ENCODE measurements at places on chromosomes 16 and 17. TPM values are rescaled to one million over a fixed set of nuclear protein-coding genes. Genes with fewer than 3 reads are reported as not detected.
A peak's percentile ranks its signal among the peaks of the same experiment; 100 is the strongest.

- peak; percentile 35 for DNase-seq
Observed at GRCh38 chr17:60386147-60387058, 5.5 kb downstream of the USP32 start.

DNA sequence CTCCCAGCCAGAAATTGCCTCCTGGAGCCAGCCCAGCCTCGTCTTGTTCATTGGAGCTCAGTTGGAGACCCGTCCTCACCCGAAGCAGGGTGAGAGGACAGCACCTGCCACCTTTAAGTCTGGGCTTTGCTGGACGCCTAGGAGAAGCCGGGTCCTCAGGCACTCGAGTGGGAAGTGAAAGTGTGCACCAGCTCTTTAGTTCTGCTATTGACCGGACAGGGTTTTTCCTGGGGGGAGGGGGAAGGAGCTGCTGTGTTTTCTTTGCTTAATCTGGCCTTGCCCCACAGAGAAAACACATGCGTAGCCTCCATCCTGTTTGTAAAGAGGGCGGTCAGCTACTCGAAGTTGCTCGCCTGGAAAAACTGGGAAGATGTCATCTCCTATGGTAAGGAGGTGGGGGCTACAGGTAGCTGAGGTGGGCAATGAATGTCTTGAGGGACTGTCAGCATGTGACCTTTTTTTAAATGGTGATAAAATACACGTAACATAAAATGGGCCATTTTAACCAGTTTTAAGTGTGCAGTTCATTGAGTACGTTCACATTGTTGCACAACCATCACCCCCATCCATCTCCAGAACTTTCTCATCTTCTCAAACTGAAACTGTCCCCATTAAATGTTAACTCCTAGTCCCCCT lies 34.4 kb downstream of the CMIP start:
- DNase-seq = no peak

DNA sequence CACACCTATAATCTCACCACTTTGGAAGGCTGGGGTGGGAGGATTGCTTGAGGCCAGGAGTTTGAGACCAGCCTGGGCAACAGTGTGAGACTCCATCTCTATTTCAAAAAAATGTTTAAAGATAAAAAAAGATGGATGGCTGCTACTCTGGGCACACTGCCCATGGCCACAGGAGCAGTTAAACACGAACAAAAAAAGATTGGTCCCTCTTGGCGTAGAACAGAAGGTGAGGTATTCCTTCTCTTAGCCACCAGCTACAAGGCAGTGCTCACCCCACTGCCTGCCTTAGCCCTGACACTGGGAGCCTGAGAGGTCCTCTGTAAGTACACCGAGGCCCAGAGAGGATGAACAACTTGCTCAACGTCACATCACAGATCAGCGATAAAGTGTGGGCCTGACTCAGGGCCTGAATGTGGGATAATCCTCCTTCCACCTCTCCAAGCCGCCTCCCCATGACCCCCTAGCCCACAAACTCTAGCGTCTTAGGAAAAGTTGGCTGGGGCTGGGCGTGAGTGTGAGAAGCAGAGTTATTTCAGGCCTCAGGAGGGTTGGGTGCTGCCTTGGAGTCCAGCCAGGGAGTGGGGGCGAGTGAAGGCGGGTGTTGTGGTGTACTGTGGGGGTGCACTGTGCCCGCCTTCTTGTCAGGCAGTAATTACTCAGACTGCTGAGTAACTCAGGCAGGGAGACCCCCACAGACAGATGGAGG lies 2.3 kb upstream of the DPH1 start:
- DNase-seq = no peak

The LGALS9B gene
- not detected for polyA plus RNA-seq

The CPHXL2 gene
- polyA plus RNA-seq = not detected

- no peak for DNase-seq
Observed at GRCh38 chr17:6138761-6139446, 68.7 kb downstream of the WSCD1 start.

DNA sequence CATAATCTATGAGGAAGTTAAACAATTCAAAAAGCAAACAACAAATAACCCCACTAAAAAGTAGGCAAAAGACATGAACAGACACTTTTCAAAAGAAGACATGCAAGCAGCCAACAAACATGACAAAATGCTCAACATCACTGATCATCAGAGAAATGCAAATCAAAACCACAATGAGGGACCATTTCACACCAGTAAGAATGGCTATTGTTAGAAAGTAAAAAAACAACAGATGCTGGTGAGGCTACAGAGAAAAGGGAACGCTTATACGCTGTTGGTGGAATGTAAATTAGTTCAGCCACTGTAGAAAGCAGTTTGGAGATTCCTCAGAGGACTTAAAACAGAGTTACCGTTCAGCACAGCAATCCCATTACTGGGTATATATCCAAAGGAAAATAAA lies 24.4 kb downstream of the TNFRSF13B start:
- DNase-seq = no peak

GRCh38 chr17:39738568-39738901 lies 797 bp downstream of the GRB7 start:
- no peak for DNase-seq

GRCh38 chr17:9769036-9769695 lies 22.2 kb downstream of the DHRS7C start:
- DNase-seq = no peak

GRCh38 chr17:74584292-74585060 lies 7.6 kb downstream of the CD300LD start:
- no peak for DNase-seq

- peak; percentile 59 for DNase-seq
Observed at GRCh38 chr17:42132941-42133340, 10.3 kb downstream of the HSPB9 start.

GRCh38 chr16:83674931-83675535 lies 132.7 kb upstream of the HSBP1 start:
- no peak for DNase-seq

The CASKIN1 gene
- 2.6 TPM for polyA plus RNA-seq

DNA sequence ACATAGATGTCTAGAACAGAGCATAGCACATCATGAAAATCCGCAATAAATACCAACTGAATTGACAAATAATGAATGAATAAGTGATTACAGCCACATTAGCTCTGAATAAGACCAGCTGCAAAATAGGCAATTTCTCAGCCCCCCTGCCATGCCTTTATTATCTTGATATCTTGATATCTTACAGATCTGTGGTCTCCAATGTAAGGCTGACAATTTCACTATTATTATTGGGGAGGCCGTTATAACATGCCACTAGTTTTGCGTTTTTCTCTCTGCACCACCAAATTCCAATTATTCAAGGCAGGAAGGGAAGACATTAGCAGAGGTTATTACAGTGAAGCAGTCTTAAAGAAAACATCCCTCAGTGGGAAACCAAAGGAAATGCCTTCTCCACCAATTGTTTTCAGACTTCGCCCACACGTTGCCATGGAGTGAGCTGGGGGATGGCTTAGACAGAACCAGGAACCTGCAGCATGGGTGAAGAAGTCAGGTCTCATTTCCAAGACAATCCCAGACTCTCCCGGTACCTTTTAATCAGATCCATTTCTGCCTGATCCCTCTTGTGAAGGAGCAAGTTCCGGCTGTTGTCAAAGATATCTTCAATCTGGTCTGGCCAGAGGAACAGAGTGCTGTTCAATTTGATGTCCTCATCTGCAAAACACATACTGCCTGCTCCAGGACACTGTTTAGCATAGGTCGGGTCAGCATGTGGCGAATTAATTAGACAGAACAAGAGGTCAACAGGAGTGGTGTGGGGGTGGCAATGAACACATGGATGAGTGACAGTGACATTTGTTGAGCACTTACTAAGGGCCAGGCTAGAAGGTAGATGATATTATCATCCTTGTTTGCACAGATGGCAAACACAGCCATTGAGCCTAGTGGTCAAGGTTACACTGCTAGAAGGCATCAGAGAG lies 46.4 kb downstream of the DNAH3 start:
- DNase-seq = no peak

DNA sequence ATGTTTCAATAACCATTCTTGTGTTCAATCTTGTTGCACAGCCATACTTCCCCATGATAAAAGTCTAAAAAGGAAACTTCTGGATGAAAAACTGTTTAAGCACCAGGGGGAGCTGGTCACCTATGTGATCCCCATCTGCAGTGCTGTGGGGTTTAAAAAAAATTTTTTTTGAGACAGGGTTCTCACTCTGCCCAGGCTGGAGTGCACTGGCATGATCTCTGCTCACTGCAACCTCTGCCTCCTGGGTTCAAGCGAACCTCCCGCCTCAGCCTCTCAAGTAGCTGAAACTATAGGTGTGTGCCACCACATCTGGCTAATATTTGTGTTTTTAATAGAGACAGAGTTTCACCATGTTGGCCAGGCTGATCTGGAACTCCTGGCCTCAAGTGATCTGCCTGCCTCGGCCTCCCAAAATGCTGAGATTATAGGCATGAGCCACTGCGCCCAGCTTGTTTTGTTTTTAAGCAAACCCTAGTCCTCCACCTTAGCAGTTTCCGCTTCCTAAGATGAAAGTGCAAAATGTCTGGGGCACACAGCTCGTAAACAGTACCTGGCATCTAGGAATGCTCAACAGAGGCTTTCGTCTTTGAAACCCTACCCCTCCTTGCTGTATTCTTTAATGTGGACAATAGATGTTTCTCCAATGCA lies 25.4 kb downstream of the DNAJA2 start:
- peak; percentile 24 for DNase-seq

The PRR15L gene
- polyA plus RNA-seq = 21.6 TPM

- DNase-seq = no peak
Observed at GRCh38 chr17:30369995-30370394, 8.7 kb upstream of the CPD start.

DNA sequence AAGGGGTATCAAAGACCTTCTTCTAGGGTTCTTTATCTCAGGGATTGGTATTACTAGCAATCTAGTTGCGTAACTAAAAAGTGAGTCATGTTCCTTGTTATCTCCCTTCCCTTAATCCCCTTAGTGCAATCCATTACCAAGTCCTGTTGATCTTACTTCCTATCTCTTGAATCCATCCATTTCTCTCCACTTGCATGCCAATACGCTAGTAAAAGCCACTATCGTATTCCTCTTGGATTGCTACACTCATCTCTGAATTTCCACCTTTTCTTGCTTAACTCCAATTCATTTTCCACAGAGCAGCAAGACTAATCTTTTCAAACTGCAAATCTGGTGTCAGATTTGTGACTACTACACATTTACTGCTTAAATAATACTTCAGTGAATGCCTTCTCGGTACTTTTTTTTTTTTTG lies 1.8 kb upstream of the ADAT1 start:
- no peak for DNase-seq

- DNase-seq = no peak
Observed at GRCh38 chr16:17342031-17342430, 128.7 kb downstream of the XYLT1 start.

DNA sequence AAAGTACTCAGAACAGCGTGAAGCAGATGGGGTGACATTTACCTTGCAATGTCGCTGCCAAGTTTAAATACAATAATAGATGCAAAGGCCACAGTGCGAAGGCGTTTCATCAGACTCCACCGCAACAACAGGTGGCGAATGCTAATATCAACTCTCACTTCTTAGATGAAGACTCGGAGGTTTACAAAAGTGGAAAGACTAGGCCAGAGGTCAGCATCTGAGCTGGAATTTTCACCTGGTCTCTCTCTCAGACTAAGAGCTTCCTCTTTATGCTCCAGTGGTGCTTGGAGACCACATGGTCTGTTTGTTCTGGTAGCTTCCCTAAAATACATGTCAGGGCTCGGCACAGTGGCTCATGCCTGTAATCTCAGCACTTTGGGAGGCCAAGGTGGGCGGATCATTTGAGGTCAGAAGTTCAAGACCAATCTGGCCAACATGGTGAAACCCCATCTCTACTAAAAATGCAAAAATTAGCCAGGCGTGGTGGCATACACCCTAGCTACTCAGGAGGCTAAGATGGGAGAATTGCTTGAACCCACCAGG lies 169.1 kb downstream of the XYLT1 start:
- no peak for DNase-seq

Measured in renal pelvis (tissue), 12 donors.